Renal cortical epithelial cell (primary cell): ENCODE measurements at places on chromosomes 3 and 15.
A peak's percentile ranks its signal among the peaks of the same experiment; 100 is the strongest.

GRCh38 chr3:28215407-28215806 is 26.0 kb upstream of the CMC1 start:
- DNase-seq = no peak

GRCh38 chr3:71625676-71626075 is 42.1 kb upstream of the FOXP1 start:
- DNase-seq = no peak

- peak; percentile 56 for DNase-seq
These were observed 31.9 kb downstream of the EHD4 start for GRCh38 chr15:41940441-41940857.

DNA sequence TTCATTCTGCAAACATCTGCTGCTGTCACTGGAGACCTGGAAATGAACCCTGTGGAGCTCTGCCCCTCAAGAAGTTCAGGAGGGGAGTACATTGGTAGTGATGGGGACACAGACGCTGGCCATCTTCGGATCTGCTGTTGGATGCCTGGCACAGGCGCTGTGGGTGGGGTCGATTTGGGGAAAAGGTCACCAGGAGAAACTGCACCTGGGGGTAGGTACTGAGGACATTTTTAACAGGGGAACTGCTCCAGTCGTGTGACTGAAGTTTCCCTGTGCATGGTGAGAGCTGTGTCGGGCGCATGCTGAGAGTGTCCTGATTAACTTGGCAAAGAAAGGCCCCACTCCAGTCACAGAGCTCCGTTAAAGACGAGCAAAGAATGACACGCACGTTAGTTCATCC is 3.4 kb downstream of the UROC1 start:
- no peak for DNase-seq

- DNase-seq = no peak
These were observed 64.3 kb downstream of the SLCO3A1 start for GRCh38 chr15:91917686-91918360.

GRCh38 chr15:92901072-92901761 is 1.1 kb downstream of the CHD2 start:
- DNase-seq = no peak

DNA sequence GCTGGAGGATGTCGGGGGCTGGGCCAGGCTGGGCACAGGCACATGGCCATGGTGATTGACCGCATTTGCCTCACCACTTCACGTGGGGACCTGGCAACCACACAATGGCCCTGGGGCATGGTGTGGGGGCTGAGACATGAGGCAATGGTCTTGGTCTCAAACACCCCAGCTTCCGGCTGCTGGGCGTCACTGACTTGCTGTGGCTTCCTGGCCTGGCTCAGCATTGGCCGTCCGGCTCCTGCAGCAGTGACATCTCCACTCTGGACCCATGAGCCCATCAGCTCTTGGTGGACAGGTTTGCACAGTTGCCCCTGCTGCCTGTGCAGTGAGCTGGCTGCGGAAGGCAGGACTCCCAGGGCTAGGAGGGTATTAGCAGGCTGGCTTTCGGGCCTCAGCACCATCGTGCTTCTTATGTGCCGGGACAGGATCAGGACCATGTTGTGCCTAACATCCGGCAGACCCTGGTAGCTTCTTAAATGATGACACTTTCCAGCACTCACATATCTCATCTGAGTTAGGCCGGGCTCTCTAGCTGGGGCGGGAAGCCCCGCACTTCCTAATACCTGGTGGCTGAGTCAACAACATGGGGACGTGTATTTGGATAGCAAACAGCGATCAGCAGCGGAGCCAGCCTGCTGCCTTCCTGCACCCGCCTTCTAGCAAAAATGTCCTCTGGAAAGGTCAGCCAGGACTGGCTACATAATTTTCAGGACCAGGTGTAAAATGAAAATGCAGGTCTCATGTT is 34.1 kb downstream of the ZNF710 start:
- DNase-seq = no peak

DNA sequence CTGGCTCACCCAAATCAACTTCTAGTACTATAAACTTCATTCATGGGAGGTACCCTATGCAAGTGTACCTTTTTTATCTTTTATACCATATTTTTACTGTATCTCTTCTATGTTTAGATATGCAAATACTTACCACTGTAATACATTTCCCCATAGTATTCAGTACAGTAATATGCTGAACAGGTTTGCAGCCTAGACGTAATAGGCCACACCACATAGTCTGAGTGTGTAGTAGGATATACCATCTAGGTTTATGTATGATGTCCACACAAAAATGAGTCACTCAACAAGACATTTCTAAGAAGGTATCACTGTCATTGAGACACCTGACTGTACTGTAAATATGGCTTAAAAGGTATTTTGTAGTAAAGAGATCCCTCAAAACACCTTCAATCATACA is 124.7 kb downstream of the PLOD2 start:
- no peak for DNase-seq

DNA sequence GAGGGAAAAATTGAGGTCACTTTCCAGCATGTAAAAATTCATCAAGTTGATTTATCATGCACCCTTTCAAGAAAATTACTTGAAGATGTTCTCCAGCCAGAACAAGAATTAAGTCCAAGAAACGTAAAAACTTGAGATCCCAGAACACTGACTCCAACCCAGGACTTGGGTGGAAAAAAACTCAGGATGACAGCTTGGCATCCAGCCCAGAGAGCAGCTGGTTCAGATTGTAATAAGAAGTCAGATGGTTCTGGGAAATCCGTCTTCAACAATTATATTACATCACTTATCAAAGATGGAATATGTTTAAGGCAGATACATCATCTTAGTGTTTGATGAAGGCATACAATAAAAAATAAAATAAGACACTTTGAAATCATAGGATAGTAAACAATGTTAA is 23.0 kb upstream of the DNAJC13 start:
- DNase-seq = no peak

- no peak for DNase-seq
These were observed 54.0 kb upstream of the POMGNT2 start for GRCh38 chr3:43159876-43160255.

DNA sequence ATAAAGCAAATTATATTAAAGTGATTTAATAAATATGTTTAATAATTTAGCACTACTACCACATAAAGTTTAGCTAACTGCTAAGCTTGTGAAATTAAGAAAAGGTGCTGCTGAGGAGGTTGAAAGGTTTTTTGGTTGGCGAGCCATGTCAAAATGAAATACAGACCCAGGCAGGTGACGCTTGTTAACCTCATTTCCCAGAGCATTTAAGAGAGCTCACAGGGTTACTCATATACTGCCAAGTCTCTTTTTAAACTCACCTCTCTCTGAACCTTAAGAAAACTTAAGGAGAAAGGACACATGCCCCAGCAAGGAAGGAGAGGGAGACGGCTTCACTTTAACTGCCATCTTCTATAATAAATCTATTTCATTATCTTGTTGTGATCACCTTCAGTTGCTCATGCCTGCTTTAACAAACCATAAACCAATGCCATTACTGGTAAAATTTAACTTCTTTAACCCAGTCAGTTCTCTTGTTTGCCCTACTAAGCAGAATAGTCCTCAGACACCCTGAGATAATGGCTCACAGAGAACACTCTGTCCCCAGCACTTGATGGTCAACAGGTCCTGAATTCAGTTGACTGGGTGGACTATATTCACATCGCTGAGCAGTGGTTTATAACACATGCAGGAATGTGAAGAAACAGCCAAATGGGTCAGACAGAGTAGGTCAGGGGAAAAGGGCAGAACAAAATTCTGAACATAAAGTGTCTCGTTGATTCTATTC is 540.1 kb downstream of the UNC13C start:
- peak; percentile 93 for DNase-seq
